ENCODE measurements at places on chromosomes 1 and 21.

GRCh38 chr1:93014168-93014567 lies 52.9 kb upstream of the DIPK1A start:
- DNase-seq, result no peak

DNA sequence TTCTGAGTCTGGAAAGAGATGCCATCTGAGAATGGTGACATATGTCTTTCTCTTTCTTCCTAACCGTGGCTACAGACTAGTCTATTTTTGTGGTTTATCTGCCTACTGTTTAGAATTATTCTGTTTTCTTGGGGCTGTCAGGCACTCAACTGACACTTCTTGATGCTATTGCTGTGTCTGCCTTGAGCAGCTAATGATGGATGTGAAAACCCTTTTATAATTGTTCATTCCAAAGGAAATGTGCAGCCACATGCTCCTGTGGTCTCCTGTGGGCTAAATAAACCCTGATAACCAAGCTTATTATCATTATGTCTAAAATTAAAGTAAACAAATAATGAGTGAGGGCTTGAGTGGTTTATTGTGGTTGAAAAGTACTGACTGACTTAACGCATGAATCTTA lies 52.7 kb upstream of the CXADR start:
- DNase-seq, result peak; percentile 33

- DNase-seq, result no peak
Measured at GRCh38 chr1:39106801-39107327, 80.7 kb downstream of the NDUFS5 start.

GRCh38 chr1:165416876-165417275 lies 28.1 kb downstream of the RXRG start:
- no peak for DNase-seq

DNA sequence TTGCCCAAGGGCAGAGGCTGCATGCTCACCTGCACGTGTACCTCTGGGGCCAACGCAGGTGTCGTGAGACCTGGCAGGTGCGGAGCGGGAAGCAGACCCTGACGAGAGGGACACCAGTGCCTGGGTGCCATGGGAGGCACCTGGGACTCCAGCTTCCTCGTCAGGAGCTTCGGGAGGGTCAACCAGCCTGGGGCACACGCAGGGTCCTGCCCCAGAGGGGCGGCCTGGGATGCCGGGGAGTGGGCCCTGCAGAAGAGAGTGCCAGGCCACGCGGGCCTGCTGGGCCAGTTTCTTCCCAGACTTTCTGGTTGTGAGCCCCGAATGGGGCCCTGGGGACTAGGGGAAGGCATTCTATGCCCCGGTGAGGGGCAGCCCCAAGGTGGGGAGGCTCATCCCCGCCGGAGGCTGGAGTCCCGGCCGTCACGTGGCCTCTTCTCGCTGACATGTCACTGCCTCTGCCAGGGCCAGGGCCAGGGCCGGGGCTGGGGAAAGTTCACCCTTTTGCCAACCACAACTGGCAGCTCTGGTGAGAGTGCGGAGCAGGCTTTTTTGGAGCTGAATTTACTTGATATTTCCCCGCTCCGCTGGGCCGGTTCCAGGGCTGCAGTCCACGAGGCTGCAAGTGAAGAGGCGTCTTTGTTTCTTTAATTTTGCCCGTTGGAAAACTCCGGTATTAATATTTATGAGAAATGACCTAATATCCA lies 38.5 kb upstream of the ACTRT2 start:
- no peak for DNase-seq

DNA sequence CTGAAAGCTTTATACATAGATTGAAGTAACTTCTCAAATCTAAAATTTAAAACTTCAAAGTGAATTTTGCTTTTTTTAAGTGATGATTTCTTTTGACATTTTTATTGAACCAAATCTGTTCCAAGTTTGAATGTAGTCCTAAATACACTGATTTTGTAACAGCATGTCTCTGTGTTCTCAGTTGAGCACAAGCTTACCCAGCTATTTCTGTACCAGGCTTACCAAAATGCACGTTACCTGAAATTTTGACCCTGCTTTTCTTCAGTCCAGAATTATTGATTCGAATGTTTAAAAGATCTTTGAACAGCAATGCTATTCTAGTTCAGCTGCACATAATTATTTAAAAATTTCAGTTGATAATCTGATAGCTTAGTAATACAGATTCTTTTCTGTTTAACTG lies 25.6 kb downstream of the AGO4 start:
- DNase-seq, result no peak

All from astrocyte (in vitro differentiated cells and primary cell).